Stimulated activated CD8-positive, alpha-beta memory T cell treated with anti-CD3 and anti-CD28 coated beads, Interleukin-7, amount 100 ng/mL, for 1 hour (primary cell): ENCODE measurements at places on chromosomes 2 and 18.

GRCh38 chr2:206176121-206176520, 16.4 kb downstream of the EEF1B2 start:
- DNase-seq: no peak

DNA sequence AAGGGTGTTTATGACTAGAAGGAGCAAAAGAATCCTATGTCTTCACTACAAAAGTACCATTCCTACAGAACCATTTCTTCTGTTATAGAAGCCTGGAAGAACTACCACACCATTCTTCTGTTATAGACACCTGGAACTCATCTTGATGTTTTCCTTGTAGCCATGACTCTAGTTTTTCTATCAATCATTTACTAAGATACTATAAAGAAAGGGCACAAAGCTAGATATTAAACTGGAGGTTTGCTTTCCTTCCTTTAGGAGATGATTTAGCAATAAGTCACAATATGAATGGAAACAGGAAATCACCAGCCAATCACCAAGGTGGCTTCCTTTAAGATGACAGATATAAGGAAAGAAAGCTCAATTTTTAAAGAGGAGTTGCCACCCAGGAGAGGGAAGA, 100.3 kb upstream of the NEUROD1 start:
- no peak for DNase-seq

GRCh38 chr2:42752314-42752713, 11.6 kb downstream of the OXER1 start:
- DNase-seq: no peak

DNA sequence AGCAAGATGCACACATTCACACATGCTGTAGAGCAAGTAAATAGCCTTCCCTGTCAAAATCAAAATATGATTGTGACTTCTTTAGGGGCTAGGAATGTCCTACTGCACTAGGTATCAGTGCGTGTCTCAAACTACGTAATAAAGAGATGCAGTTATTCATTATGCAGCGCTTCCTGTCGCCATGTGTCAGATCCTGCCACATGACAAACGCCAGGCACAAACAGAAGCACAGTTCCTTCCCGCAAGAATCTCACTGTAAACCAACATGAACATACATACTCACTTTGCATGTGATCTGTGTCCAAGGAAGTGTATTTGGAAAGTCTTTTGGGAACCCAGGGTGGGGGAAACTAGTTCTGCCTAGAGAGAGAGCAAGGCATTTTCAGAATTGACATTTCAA, 599.9 kb downstream of the RNF144A start:
- DNase-seq: no peak

GRCh38 chr2:38344813-38345212, 32.3 kb downstream of the ATL2 start:
- DNase-seq: no peak

- no peak for DNase-seq
Observed at GRCh38 chr18:12679183-12679786, 21.4 kb upstream of the SPIRE1 start.

DNA sequence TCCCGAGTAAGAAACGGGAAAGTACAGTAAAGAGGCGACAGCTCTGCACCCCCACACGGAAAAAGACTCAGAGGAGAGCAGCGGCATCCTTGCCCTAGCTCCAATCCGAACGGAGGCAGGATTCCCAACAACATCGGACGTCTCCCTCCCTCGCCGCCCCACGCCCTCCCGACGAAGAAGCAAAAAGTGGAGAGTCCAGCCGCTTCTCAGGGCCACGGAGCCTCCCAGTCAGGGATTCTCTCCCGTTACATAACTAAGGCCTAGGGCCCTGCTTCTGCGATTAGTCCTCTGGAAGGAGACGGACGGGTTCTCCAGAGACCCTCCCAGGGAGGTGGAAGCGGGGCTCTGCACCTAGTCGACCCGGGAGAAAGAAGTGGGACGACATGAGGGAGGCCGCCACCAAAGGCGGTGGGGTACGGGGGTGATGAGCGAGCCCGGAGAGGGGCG, 587 bp downstream of the SUMO1 start:
- no peak for DNase-seq

DNA sequence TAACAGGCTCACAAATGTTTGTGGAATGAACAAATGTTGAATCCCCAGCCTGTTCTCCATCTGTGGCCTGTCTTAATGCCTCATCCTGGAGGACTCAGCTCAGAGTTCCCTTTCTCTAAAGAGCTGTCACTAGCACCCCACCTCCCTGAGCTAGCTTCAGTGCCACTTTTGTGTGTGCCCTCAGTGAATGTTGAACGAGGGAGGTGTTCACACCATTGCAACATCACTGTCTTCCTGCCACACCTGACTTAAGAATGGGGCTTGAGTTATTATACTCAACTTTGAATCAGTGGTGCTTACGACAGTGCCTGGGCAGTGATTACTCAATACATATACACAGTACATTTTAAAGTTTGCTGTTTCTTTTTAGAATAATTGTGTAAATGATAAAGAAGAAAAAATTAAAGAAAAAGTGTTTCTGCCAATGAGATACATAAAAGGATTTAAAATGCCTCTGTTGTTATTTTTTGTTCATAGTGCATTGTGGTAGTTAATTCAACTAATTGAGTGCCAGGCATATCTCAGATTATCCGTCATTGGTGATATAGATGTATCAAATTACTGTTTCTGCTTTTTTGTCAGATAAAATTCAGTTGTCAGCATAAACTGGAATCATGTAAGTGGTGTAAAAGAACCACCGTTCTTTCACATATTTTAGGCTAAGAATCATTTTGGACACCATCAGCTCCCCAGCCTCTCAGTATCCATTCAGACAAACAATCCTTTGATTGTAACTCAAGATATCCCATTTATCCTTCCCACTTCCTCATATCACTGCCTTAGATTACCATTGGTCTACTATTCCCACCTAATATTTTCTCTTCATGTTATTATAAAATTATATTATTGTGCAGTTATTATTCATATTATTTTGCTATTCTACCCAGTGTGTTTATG, 304.7 kb downstream of the PTPRM start:
- no peak for DNase-seq

- DNase-seq: no peak
Observed at GRCh38 chr2:101146535-101146934, 4.6 kb downstream of the TBC1D8 start.

- no peak for DNase-seq
Observed at GRCh38 chr18:42706618-42707017, 408.9 kb downstream of the RIT2 start.

GRCh38 chr18:11162889-11163288, 13.5 kb upstream of the PIEZO2 start:
- no peak for DNase-seq

- DNase-seq: no peak
Observed at GRCh38 chr2:240499309-240500301, 58.2 kb downstream of the ANKMY1 start.

- no peak for DNase-seq
Observed at GRCh38 chr18:24868760-24869237, 408.4 kb downstream of the HRH4 start.

- DNase-seq: no peak
Observed at GRCh38 chr2:30315391-30316063, 84.2 kb downstream of the LBH start.

- DNase-seq: no peak
Observed at GRCh38 chr2:102367331-102367971, 11.9 kb downstream of the IL18R1 start.

DNA sequence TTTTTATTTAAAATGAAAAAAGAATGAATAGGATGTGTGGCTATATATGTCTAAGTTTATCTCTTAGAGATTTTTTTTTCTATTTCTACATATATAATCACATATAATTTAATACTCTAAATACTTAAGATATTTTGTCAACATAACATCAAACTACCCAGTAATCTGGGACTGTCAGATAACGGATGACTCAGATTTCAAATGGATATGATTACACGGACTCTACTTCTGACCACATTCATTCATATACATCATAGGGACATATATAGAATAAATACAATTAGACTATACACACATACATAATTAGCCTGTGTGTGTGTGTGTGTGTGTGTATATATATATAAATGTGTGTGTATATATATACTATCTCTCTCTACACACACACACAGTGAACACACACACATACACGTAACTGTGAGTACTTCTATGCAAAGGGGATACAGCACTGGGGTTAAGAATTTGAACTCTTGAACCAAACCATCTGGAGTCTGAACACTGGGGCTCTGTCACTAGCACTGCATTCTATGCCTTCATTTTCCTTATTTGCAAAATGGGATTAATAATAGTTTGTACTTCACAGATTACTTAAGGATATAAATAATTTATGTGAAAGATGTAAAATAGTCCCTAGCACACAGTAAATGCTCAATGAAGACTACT, 59.5 kb downstream of the CHN1 start:
- no peak for DNase-seq

DNA sequence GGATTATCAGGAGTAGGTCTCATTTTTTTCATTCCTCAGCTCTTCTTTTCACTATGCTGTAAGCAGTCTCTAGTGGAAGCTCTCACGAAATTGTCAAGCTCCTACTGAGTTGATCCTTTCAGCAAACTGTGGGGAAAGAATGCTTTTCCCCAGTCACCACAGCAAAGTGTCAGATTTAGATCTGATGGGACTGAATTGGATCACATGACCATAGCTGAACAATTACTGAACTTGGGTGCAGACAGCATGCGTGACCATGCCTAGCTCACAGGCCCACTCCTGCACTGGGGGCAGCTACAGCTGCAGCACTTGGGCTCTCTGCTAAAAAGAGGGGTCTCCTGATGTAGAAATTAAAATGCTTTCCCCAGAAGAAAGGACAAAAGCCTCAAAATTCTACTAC, 3.1 kb downstream of the ARHGAP15 start:
- DNase-seq: no peak

DNA sequence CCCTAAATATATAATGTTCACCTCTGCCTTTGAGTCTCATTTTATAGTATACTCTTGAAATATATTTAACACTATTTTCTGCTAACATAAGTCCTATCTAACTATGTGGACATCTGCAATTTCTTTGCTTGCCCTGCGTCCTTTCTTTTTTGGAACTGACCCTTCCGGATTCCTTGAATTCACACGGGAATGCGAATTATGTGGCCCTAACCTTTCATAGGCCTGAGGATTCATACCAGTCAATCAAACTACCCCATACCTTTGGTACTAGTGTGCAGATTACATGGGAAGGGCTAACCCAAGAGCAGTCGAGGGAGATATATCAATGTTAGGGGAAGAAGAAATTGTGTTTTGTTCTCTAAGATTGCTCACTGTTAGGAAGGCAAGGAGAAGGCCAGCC, 56.4 kb downstream of the NRXN1 start:
- no peak for DNase-seq

- no peak for DNase-seq
Observed at GRCh38 chr2:8608411-8608954, 73.4 kb upstream of the ID2 start.

DNA sequence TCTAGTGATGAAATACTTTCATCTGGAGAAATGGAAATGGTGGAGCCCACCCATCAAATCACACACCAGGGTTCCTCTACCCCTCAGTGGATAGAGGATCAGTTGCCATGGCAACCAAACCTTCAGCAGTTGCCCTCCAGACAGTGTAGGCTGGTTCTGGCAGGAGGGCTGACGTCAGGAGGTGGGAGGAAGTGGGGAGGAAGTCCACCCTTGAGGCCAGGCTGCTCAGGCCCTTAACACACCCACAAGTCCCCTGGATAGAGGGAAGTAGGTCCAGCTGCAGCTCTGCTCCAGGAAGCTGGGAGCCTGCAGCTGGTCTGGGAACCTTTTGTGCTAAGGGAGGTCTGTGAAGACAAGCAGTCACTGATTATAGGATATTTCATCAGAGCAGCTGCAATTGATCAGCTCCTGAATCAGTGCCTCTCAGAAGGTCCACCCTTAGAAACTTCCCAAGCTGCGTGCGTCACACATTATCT, 186.6 kb downstream of the MTX2 start:
- no peak for DNase-seq

DNA sequence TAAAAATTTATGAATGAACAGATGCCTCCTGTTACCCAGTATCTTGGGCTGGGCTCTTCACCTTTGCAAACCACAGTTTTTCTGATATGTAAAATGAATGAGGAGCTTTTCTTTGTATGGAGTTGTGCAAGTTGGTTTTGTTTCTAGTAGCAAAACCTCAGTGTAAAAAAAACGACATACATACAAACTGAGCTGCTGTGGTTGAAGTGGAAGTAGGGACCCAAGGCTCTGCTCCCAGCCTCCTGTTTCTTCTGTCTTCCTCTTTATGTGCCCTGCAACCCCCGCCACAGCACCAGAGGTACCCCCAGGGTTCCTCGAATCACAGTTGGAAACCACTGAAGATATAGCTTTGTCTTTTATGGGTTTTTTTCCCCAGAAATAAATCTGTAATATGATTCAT, 118.1 kb downstream of the MYO1B start:
- no peak for DNase-seq

DNA sequence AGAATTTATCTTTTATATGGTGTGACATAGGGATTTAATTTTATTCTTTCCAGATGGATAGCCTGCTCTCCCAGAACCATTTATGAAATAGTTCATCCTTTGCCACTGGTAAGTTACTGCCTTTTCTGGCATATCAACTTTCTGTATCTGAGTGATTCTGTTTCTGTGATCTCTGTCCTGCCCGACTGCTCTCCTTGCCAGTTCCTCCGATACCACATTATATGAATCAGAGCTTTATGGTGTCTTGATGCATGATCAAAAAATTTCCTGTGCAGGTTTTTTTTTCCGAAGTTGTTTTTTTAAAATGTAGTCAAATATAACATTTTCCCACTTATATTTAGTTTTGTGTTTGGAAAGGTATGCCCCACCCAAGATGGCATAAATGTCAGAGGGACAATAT, 242.5 kb downstream of the CYP26B1 start:
- DNase-seq: no peak

DNA sequence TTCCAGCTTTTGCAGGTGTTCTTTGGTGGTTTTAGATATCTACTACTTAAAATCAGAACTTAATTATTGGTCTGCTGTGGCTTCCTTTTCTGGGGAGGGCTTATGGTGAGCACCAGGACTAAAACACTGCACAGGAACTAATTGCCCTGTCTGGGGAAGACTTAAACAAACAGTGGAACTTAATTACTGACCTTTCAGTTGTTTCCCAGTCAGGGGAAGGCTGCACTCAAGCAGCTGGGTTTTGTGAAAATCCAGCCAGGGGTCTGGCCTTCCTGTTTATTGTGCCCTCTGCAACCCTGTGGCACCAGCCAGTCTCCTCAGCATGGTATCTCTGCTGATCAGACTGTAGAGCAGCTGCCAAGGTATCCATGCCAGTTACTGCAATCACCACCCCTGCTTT, 398.2 kb downstream of the ADCYAP1 start:
- DNase-seq: no peak

- no peak for DNase-seq
Observed at GRCh38 chr18:48622911-48623431, 84.1 kb downstream of the CTIF start.

- DNase-seq: no peak
Observed at GRCh38 chr2:100785626-100786296, 34.2 kb upstream of the NPAS2 start.

GRCh38 chr2:182247831-182248230, 179.0 kb downstream of the PDE1A start:
- DNase-seq: no peak

DNA sequence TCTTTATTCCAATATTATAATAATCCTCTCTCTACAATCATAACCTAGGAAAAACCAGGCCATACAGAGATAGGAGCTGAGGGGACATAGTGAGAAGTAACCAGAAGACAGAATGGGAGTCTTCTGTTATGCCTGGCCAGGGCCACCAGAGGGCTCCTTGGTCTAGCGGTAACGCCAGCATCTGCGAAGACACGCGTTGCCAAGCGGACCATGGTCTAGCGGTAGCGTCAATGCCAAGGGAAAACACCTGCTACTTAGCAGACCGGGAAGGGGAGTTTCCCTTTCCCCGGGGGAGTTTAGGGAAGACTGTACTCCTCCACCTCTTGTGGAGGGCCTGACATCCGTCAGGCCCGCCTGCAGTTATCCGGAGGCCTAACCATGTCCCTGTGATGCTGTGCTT, 36.6 kb downstream of the ARL6IP6 start:
- DNase-seq: no peak
